Left lung (tissue), 14 donors: ENCODE measurements at places on chromosomes 13 and 19.
A peak's percentile ranks its signal among the peaks of the same experiment; 100 is the strongest.

DNA sequence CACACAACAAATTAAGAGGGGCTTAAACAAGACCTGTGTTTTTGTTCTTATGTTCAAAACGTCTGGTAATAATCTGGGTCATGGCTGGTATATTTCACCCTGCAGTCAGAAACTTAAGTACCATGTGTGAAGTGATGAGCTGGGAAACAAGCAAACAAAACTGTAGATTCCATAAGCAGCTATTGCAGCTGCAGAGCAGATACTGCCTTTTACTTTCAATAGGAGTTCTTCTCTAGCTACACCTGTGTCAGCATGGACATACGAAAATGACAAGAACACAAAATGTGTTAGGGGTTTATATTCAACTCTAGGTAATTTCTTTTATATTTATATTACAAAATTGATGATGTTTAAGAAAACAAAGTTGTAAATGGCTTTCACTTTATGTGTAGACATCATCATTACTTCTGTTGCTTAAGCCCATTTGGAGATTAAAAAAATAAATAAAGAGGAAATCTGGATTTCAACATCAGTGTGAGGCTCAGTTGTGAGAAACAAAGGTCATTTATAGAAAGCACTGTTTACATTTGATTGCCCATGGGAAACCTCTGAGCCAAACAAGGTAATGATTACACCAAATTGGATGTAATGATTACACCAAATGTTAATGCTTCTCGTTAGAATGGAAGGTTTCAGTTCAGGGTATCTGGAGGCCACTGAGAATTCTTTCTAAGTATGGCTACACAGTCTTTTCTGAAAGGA lies 451.0 kb upstream of the SLC10A2 start:
- DNase-seq: no peak

DNA sequence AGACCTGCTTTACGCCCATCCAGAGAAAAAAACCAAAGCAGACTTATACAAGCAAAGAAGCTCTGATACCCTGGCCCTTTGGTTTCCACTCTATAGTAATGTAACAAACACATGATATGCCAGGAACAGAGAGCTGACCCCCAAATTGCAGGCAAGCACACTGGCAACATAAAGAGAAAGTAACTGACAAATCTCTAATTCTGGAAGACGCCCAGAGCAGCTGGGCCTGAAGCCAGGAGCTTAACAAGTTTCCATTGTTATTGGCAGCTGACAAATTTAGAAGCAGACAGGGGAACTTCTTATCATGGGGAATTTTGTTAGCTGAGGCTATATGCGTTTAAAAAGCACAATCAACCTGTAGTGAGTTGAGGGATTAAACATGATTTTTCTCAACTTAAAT lies 158.0 kb downstream of the DLEU7 start:
- no peak for DNase-seq

GRCh38 chr19:38303517-38304351 lies at the start of gene C19orf33:
Gene C19orf33, plus strand, starts transcription at chr19:38304251. Its CDS starts 11 bp downstream, at chr19:38304262.
- DNase-seq: peak; percentile 56

- DNase-seq: no peak
Measured at GRCh38 chr19:22832031-22832762, at the start of gene ZNF723. Gene ZNF723, plus strand, starts transcription at chr19:22832291. Its CDS starts 89 bp downstream, at chr19:22832380.

DNA sequence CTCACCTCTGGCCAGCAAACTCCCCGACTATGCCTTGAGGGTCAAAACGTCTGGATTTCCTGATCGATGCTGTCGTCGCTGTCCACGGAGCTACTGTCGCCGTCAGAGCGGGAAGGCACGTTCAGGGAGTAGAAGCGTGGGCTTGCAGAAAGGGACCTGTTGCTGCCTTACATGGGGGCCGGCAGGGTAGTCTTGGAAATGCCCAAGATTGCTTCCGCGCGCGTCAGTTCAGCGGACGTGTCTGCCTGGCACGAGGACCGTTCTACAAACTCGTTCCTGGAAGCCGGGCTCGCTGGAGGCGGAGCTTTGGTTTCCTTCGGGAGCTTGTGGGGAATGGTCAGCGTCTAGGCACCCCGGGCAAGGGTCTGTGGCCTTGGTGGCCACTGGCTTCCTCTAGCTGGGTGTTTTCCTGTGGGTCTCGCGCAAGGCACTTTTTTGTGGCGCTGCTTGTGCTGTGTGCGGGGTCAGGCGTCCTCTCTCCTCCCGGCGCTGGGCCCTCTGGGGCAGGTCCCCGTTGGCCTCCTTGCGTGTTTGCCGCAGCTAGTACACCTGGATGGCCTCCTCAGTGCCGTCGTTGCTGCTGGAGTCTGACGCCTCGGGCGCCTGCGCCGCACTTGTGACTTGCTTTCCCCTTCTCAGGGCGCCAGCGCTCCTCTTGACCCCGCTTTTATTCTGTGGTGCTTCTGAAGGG lies 15.4 kb downstream of the RB1 start:
- DNase-seq: peak; percentile 8

- DNase-seq: no peak
Measured at GRCh38 chr13:21338639-21339278, 120.3 kb downstream of the ZDHHC20 start.

DNA sequence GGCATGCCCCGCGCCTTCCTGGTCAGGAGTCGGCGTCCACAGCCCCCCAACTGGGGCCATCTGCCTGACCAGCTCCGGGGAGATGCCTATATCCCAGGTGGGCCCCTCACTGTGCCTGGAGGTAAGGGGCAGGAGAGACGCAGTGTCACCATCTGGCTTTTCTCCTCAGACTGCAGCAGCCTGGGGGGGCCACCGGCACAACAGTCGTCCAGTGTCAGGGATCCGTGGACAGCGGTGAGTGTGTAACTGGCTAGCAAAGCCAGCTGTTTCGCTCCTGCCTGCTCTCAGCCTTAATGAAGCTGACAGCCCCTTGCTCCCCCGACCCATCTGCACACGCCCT lies 227 bp downstream of the OVOL3 start:
- no peak for DNase-seq

DNA sequence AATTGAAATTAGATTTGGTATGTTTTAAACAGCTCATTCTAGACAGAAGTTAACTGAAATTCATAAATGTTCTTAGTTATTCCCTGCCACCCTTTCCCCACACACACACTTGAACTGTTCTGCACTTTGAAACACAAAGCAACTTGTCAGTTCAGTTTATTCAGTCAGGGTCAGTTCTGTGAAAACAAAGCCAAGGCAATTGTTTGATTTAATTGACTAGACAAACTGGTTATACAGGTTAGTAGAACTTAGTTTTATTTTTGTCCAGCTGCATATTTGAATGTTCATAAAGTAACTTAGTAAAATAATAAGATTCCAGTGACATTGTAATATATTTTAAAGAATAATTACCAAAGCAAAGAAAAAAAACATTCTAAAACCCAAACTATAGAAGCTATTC lies 98.3 kb upstream of the KLF5 start:
- DNase-seq: no peak

DNA sequence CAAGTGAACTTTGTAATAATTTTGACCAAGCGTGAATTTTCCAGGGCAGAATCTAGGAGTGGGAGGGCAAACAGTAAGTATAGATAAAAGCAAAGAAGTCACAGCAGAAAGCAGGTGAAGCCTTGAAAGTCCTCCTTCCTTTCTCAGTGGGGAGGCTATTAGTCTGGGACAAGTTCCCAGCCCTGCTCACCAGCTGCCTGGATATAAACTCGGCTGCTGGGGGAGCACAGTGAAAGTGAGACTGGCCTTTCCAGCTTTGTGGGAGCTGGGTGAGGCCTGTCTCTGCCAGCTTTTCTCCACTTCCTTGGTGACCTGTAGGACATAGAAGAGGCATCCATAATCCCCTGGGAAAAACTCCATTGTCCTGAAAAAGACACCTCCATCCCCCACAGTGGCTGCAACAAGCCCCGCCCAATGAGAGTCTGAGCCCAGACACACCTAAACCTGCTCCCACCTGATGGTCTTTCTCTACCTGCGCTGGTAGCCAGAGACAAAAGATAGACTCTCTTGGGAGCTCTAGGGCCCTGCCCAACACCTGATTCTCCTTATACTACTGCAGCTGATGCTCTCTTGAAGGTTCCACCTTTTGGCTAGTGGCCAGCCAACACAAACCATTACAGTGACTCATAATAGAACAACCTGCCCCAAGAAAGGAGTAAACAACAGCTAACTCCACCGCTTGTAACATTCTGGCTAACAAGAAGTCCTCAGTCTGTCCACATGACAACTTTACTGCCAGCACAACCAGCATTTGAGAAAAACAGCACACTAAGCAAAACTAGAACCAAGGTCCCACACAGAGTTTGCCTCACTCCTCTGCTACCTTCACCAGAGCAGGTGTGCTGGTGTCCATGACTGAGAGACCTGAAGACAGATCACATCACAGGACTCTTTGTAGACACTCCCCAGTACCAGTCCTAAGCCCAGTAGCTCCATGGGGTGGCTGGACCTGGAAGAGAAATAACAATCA lies 252.2 kb upstream of the SLITRK6 start:
- DNase-seq: no peak

DNA sequence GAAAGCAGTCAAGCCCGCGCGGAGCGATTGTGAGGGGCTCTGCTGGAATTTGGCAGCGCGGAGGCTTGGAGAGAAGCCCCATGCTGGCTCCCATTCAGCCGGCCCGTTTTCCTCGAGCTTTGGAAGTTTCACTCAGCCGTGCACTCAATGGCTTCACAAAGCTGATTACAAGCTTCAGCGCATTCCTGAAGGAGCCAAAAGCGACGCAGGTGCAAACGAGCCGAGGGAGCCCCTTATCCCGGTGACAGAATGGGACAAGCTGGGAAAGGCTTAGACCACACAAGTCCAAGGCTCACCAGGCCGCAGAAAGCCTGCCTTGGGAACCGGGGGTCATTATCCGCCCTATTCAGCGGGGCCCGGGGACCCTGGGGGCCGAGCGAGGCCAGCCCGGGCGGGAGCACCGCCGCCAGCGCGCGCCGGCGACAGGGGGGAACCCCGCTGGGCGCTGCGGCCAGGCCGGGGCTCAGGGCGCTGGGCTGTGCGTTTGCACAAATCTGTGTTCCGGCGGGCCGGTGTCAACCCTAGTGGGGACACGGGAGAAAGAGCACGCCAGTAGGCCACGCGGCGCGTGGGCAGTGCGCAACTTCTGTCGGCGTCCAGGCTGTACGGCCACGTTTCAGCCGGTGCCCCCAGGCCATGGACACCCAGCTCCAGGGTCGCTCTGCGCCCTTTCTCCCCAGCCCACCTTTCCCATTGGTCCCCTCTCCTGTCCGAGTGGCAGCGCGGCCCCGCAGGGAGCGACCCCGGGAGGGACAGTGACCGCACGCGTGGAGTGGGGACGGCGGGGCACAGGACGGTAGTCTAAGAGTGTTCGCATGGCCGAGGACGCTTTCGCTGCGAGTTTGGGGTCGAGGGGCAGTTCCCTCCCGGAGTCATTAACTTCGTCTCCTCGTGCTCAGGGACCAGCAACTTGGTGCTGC lies 37.3 kb downstream of the SOX1 start:
- peak; percentile 19 for DNase-seq

- DNase-seq: peak; percentile 32
Measured at GRCh38 chr13:110221406-110222117, 85.4 kb downstream of the COL4A1 start.

DNA sequence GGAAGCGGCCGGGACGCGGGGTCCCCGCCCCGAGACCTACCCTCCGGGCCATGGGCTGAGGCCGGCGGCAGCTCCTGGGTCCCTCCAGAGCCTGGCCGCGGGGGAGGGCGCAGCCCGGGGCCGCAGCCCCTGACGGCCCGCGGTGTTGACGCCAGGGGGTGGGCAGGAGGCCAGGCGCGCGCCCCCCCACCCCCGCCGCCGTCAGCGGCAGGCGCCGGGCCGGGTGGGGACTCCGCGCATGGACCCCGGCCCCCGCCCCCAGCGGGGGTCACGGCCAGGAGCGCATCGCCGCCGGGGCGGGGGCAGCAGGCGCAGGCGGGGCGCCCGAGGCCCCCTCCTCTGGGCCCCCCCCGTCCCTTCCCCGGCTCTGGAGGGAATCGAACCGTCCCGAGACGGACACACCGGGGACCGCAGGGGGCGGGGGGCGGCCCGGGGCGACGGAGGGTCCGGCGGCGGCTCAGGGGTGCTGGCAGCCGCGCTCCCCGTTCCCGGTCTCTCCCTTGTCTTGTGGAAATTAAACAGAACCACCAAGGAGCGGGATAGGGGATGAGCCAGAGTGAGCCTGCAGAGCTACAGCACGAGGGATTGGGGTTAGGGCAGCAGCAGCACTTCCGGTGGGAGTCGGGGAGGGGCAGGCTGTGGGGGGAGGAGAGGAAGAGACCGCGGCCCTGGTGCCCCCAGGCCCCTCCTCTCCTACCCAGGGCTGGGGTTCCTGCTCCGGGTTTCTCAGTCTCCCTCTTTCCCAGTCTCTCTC lies at the start of gene MEIS3:
Gene MEIS3 (minus strand): TSS at position 498 of the 754 bp plus-strand sequence. CDS start 446 bp downstream, at position 52.
- DNase-seq: no peak

- no peak for DNase-seq
Measured at GRCh38 chr13:91598655-91599054, 200.2 kb downstream of the GPC5 start.

GRCh38 chr19:5132206-5132560 lies 163.3 kb downstream of the KDM4B start:
- peak; percentile 73 for DNase-seq

DNA sequence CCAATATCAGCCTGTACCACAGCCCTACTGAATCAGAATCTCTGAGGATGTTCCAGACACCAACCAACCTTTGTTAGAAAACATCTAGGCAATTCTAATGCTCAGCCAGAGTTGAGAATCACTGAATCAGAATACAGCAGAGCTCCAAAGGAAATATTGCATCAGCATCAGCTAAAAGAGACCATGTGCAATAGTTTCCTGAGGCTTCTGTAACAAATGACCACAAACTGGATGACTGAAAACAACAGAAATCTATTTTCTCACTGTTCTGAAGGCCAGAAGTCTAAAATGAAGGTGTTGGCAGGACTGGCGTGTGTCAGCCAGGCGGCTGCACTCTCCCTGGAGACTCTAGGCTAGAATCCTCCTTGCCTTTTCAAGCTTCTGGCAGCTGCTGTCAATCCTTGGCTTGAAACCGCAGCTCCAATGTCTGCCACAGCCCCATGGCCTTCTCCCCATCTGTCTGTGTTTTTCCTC lies 1.2 kb upstream of the DCT start:
- DNase-seq: no peak

- no peak for DNase-seq
Measured at GRCh38 chr13:113953561-113953960, 20.3 kb downstream of the C13orf46 start.

DNA sequence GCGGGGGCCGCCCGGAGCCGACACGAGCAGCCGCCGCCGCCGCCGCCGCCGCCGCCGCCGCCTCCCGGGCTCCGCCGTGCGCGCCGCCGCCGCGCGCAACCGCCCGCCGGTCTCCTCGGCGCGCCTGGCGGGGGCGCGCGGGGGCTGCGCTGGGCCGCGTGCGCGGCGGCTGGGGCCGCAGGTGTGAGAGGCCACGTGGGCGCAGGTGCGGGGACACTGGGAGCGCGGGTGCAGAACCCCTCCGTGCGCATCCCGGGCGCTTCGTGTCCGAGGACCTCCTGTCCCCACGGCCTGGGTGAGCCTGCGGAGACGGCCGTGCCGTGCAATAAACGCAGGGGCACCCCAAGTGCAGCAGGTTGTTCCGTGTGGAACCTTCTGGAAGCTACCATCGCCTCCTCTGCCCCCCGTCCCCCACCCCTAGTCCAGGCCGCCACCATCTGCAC lies at the start of gene LINGO3:
Gene LINGO3 (minus strand): TSS at position 41 of the 443 bp plus-strand sequence. CDS start 16,378 bp downstream, outside the sequence.
- no peak for DNase-seq
